ENCODE measurements at places on chromosomes 6 and 20. TPM values are rescaled to one million over a fixed set of nuclear protein-coding genes. Genes with fewer than 3 reads are reported as not detected.
A peak's percentile ranks its signal among the peaks of the same experiment; 100 is the strongest.

The DSE gene
- 8.5 TPM for total RNA-seq

The RHAG gene
- total RNA-seq = not detected

The TMEM200A gene
- 0.67 TPM for total RNA-seq

DNA sequence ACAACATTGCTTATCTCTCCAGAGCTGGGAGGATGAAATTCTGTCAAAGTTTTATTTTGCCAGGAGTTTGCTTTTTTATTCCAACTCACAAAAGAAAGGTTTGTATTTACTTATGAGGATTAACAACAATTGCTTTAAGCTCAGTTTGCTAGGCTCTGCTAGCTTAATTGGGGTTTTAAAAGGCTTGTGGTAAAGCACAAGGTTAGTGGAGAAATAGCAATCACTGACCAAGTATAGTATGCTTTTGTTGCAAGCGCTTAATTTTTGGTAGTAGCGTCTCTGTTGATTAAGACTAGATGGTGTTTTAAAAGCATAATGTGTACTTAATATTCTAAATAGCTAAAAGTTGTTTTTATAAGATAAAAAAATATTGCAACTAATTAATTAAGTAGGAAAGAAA is 45.7 kb downstream of the TINAG start:
- H3K36me3 ChIP-seq = no peaks in the 10 kb centered on the region
- H3K4me3 ChIP-seq = no peak overlapping the region
- H3K27ac ChIP-seq = no peak overlapping the region
- no peaks in the 10 kb centered on the region for H3K27me3 ChIP-seq
- DNase-seq = no peak
- no peaks in the 10 kb centered on the region for H3K4me1 ChIP-seq

DNA sequence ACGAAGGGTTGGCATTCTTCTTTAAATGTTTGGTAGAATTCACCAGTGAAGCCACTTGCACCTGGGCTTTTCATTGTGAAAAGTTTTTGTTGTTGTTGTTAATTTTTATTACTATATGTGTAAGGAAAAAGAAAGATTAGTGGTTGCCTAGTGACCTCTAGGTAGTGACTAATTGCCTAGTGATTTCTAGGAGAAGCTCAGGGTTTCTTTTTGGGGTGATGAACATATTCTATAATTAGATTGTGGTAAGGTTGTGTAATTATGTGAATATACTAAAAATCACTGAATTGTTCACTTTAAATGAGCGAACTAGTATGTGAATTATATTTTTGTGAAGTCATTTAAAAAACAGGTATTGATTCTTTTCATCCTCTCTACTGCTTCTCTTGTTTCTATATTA is 123.8 kb upstream of the TMEM170B start:
- peak overlapping the region; percentile 1 for H3K4me3 ChIP-seq
- H3K4me1 ChIP-seq = peaks cover 55% of the 10 kb centered on the region
- H3K36me3 ChIP-seq = peaks cover 3% of the 10 kb centered on the region

DNA sequence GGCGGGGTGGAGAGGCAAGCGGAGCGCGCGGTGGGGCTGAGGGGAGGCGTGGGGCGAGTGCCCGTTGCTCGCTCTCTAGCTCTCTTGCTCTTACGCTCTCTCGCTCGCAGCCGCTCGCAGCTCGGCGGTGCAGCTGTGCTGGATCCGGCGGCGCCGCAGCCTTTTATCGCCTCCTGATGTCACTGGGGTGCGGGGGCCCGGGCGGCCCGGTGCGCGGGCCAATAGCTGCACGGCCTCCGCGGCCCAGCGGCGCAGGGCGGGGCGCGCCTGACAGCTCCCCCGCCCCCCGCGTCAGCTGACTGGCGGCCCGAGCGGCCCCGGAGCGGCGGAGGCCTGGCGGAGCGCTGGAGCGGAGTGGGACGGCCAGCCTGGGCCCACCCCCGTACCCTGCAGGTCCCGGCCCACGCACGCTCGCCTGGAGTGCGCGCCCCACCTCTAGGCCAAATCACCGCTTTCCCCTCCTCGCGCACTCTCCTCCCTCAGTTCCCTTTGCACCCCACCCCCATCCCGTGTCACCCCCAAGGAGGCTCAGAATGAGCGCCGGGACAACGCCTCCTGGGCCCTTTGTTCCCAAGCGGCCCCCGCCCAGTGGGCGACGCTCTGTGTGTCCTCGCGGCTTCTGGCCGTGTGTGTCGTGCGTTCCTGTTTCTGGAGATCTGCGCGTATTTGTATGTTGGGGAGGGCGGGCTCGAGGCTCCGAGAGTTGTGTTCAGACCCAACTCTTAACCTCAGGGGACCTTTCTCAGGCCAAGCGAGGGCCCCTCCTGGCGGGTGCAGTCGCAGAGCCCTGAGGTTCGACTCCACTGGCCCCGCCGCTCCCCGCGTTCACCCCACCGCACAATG is at the start of gene MAFB:
TSS of gene MAFB (minus strand) at position 137 of the 843 bp plus-strand sequence. CDS start 386 bp downstream, outside the sequence.
- DNase-seq = peak; percentile 62
- H3K4me1 ChIP-seq = peaks cover 5% of the 10 kb centered on the region
- H3K27me3 ChIP-seq = peaks cover 88% of the 10 kb centered on the region
- H3K27ac ChIP-seq = peak within 1 kb of the TSS; percentile 70

- H3K36me3 ChIP-seq = peaks cover 12% of the 10 kb centered on the region
- H3K27me3 ChIP-seq = no peaks in the 10 kb centered on the region
- DNase-seq = no peak
Measured at GRCh38 chr6:15522026-15522425, 140.8 kb downstream of the DTNBP1 start.

DNA sequence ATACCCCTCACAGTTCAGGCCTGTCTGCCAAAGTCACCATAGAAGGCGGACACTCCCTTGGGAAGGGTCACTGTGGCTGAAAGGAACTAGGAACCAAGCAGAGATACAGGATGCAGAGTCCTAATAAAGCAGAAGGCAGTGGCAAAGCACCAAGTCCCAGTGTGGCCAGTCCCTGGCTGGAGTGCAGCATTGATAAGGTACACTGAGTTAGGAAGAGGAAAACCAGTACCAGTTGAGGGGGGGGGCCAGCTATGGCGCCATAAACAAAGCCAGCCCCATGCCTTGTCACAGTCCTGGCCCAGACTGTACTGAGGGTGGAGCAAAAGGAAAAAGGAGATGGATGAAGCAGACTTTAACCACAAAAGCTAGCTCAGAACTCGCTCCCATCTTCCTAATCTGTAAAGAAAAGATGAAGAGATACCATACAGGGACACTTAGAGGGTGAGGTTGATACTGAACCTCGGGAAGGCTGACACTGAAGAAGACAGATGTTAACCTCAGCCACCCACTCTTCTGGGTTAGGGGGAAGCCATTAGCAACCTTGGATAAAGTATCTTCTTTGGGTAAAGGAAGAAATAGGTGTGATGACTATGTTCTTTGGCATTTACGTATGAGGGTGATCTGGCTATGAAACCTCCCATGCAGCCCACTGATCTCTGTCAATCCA is 7.8 kb downstream of the ABHD12 start:
- no peak for DNase-seq
- peaks cover 22% of the 10 kb centered on the region for H3K4me1 ChIP-seq
- H3K27ac ChIP-seq = no peak overlapping the region
- no peaks in the 10 kb centered on the region for H3K36me3 ChIP-seq
- H3K27me3 ChIP-seq = no peaks in the 10 kb centered on the region

- no peak overlapping the region for H3K27ac ChIP-seq
- no peak for DNase-seq
- H3K27me3 ChIP-seq = peaks cover 66% of the 10 kb centered on the region
- peaks cover 20% of the 10 kb centered on the region for H3K4me1 ChIP-seq
- no peak overlapping the region for H3K4me3 ChIP-seq
- H3K36me3 ChIP-seq = no peaks in the 10 kb centered on the region
Measured at GRCh38 chr6:132364306-132365074, 36.8 kb downstream of the MOXD1 start.

The SNAP91 gene
- total RNA-seq = not detected

GRCh38 chr6:136144251-136145023 is 105.7 kb downstream of the MTFR2 start:
- no peaks in the 10 kb centered on the region for H3K4me1 ChIP-seq
- H3K36me3 ChIP-seq = no peaks in the 10 kb centered on the region
- H3K27ac ChIP-seq = no peak overlapping the region
- no peak for DNase-seq
- no peak overlapping the region for H3K4me3 ChIP-seq
- H3K27me3 ChIP-seq = no peaks in the 10 kb centered on the region

The PREX1 gene
- 112 TPM for total RNA-seq

DNA sequence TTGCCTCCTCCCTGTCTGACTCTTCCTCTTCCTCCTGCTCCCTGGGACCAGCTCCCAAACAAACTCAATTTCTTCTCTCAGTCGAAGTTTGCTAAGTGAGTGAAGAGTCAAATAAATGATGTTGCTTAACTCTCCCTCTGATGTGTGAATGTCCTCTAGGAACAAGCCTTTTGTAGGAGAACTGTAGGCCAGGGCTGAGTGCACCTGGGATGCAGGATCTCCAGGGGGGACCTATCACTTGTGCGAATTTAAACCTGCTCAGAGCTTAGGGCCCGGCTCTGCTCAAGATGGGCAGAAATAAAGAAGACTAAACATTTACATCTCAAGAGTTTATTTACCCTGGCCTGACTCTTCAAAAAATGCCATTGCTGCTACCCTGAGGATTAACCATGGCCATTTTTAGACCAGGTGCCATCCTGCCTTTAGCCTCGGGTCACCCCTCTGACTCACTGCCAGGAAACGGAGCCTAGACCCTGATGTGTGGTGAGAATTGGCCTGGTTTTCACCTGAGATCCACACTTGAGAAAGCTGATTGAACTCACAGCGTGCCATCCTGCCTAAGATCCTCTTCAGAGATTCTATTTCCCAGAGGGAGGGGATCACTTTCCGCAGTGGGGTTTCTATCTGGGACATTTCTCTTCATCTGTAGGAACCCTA is 63.6 kb upstream of the CD93 start:
- no peak overlapping the region for H3K4me3 ChIP-seq
- no peak overlapping the region for H3K27ac ChIP-seq
- DNase-seq = no peak
- H3K4me1 ChIP-seq = peaks cover 41% of the 10 kb centered on the region

The CRIP3 gene
- total RNA-seq = 0.82 TPM

Data from activated T-cell treated with anti-CD3 and anti-CD28 coated beads, Interleukin-2, amount 50 U/mL, for 72 hours (primary cell).